Activated CD4-positive, CD25-positive, alpha-beta regulatory T cell treated with anti-CD3 and anti-CD28 coated beads, Interleukin-2, amount 50 U/mL, for 72 hours (primary cell): ENCODE measurements at places on chromosomes 6 and 20.

GRCh38 chr20:11582060-11582459 lies 335.6 kb upstream of the BTBD3 start:
- no peak for DNase-seq

DNA sequence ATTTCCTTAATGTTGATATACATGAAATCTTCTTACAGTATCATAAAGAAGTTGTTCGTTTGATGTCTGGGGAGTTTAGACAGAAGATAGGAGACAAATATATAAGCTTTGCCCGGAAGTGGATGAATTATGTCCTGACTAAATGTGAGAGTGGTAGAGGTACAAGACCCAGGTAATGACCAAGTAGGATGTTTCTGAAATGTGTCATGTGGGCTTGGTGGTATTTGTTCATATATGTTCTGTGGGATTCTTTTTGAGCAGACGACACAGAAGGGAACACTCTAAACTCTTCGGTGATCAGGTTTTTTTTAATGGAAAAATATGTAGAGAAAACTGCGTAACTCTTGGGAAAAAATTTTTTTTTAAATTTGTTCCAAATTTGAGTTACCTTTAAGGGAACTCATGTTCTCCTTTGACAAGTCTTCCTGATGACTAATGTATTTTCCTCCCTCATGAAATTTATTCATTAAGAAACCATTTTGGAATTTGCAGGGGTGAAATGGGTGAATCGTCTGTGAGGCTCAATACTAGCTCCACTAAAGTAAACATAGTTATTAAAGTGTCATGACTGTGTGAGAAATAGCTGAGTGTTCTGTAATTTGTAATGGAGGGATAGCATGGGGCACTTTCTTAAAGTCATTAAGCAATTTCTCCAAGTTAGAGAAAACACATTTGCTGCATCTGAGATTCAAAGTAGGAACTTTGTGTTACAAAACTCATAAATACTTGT lies 100.6 kb downstream of the MAP3K4 start:
- no peak for DNase-seq

DNA sequence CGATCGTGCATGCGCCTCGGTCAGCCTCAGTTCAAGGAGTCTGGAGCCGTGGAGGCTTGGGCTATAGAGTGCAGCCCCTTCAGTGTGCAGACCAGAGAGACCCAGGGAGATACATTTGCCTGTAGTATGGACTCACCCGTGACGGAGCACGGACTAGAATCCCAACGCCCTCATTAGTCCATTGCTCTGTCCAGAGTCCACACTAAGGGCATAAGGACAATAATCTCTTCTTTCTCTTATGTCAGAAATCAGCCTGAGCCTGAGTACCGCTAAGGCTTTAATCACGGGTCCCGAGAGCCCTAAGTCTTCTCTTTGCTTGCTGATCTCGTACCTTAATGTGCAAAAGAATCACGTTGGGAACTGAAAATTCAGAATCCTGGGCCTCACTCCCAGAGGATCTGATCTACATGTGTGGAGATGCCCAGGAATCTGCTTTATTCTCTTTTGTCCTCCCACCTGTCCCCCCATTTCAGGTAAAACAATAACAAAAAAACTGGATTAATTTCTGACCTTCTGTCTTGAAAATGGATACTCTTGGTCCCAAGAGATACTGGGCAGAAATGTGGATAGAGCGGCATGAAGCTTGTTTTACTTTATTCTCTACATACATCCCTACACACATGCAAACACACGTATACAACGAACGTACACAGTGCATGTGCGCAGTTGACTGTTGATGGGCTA lies 671 bp downstream of the BPHL start:
- DNase-seq: no peak

DNA sequence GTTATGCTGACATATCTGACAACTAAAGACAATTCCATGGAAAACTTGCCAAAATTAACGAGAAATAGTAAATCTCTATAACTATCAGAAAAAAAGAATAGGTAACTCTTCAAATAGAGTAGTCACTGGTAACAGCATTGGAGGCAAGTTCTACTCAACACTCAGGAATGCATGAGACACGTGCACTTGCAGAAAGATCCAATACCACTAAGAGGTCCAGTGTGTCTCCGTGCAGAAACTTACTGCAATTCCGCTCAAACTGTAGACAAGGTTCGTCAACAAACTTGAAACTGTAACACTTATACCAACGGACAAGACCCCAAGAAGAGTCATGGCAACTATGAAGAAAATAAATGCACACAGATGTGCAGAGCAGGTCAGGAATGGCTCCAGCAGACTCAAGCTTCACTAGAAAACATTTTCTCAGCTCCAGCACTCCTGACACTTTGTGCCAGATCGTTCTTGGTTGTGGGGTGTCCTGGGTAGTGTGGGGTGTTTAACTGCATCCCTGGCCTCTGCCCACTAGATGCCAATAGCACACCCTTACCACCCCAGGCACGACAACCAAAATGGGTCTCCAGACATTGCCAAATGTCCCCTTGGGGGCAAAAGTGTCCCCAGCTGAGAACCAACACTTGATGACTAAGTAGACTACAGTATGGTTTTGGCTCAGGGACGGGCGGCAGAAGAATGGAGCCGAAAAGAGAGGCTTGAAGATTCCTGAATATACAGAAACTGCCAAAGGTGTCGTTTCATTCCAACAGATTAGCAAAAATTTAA lies 134.8 kb downstream of the DTNBP1 start:
- DNase-seq: no peak

- no peak for DNase-seq
Measured at GRCh38 chr20:19968466-19969073, 48.6 kb upstream of the NAA20 start.

DNA sequence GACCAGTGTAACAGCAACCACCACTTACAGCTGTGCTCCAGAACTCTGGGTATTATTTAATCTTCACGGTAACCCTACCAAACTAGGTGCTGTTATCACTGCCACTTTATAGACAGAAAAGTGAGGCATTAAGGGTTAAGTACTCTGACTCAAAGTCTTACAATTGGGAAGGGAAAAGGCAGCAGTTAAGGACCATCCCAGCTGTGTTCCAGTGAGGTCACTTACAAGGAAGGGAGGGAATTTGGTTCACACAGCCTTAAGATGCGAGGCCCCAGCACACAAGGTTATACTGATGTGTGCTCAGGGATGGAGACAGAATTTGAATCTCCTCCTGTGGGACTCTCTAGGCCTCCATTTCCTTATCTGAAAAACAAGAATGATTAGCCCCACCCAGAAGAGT lies 46.7 kb downstream of the TRERF1 start:
- DNase-seq: no peak

- no peak for DNase-seq
Measured at GRCh38 chr6:89479897-89480296, 46.9 kb downstream of the ANKRD6 start.

DNA sequence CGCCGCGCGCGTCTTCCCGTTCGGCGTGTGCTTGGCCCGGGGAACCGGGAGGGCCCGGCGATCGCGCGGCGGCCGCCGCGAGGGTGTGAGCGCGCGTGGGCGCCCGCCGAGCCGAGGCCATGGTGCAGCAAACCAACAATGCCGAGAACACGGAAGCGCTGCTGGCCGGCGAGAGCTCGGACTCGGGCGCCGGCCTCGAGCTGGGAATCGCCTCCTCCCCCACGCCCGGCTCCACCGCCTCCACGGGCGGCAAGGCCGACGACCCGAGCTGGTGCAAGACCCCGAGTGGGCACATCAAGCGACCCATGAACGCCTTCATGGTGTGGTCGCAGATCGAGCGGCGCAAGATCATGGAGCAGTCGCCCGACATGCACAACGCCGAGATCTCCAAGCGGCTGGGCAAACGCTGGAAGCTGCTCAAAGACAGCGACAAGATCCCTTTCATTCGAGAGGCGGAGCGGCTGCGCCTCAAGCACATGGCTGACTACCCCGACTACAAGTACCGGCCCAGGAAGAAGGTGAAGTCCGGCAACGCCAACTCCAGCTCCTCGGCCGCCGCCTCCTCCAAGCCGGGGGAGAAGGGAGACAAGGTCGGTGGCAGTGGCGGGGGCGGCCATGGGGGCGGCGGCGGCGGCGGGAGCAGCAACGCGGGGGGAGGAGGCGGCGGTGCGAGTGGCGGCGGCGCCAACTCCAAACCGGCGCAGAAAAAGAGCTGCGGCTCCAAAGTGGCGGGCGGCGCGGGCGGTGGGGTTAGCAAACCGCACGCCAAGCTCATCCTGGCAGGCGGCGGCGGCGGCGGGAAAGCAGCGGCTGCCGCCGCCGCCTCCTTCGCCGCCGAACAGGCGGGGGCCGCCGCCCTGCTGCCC lies 1.1 kb downstream of the SOX4 start:
- DNase-seq: peak; percentile 43

DNA sequence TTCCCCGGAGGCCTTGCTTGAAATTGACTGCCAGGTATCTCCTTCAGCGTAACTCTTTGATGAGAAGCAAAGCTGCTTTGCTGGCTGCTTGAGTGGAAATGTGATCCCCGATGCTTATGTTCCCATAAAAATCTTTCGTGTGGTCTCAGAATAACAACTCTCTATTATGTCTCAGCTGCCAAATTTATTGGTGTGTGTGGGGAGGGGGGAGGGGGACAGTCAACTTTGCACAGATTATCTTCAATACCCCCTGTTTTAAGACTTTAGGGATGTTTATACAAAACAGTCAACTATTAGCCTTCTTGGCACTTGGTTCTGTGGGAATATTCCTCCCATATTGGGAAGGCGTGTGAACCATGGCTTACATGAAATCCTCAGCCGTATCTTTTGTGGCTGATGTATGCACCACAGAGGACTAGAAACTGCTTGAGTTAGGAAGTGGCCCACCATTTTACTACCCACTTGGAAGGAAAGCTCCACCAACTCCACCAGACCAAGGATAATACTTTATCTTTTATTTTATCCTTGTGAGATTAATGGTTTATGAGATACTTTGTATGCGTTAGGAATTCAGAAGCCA lies 101.5 kb upstream of the SLC24A3 start:
- DNase-seq: no peak

GRCh38 chr20:58014628-58015315 lies 213.7 kb downstream of the ANKRD60 start:
- DNase-seq: no peak

- no peak for DNase-seq
Measured at GRCh38 chr6:21522797-21523456, 70.6 kb upstream of the SOX4 start.

- DNase-seq: no peak
Measured at GRCh38 chr6:154161689-154162088, 122.6 kb downstream of the OPRM1 start.

- DNase-seq: no peak
Measured at GRCh38 chr6:84273048-84273809, 45.8 kb upstream of the CEP162 start.

- DNase-seq: no peak
Measured at GRCh38 chr20:31790401-31790800, 28.8 kb upstream of the MYLK2 start.

DNA sequence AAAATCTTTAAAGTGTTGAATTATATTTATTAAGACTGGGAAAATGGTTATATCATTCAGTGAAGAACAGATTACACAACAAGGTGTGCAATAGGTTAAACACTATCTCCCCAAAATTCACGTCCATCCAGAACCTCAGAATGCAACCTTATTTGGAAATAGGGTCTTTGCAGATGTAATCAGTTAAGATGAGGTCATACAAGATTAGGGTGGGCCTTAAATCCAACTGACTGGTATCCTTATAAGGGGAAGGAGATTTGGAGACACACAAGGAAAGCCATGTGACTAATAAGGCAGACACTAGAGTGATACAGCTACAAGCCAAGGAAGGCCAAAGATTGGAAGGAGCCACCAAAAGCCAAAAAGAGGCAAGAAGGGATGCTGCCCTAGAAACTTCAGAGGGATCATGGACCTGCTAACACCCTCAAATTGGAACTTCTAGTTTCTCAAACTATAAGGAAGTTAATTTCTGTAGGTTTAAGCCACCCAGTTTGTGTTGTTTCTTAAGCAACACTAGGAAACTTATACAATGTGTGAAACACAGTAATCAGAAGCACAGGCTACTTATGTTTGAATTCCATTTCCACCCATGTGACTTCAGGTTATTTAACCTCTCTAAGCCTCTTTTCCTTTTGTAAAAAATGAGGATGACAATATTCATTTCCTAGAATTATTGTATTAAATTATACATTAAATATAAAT lies 16.9 kb downstream of the ILRUN start:
- DNase-seq: no peak

- no peak for DNase-seq
Measured at GRCh38 chr6:158219228-158219627, 51.1 kb downstream of the GTF2H5 start.

DNA sequence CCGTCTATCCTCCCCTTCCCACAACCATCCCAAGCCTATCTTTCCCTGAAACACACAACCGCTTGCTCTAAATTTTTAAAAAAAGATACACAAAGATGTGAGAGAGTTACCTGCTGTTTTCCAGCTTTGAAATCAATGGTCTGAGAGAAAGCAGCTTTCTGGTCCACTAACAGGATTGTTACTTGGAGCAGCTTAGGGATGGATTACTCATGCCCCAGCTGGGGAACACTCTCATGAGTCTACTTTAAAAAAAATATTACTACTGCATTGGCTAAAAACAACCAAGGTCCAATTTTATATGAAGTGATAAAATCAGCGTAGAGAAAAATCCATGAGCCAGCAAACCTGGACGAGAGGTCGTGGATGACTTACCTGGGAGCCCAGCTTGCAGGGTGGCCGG lies 29.6 kb upstream of the FOXC1 start:
- DNase-seq: no peak

DNA sequence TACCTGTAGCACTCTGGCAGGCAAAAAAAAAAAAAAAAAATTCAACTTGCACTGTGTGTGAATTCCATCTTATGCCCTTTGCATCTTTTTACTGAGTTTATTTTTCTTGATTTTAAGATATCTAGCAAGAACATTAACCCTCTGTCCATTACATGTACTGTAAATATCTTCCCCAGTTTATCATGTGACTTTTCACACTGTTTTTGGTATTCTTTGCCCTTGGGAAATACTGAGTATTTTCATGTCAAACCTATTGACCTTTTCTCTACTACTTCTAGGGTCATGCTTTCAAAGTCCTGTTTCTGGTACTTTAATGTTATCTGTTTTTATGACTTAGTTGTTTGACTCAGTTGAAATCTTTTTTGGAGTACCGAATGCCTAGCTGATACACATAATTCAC lies 843 bp upstream of the HUS1B start:
- no peak for DNase-seq

DNA sequence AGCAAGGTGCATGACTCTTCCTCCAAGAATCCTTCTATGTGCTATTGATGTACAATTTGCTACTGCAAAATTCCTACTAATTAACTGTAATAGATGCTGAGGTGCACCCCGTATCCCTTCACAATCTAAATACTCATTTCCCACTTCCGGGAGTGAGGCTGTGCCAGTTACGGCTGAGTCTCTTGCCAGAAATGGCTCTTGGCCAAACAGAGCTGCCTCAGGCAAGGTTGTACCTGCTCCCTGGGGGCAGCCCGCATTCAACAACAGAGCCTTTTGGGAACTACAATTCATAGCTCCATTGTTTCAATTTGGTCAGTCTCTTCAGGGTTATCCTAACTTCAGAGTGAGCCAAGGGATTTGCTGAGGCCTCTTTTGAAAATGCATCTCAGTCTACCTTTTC lies 789.8 kb upstream of the MAP3K7 start:
- DNase-seq: no peak
